ENCODE measurements at places on chromosomes 1 and 21. TPM values are rescaled to one million over a fixed set of nuclear protein-coding genes. Genes with fewer than 3 reads are reported as not detected.

Gene SHE
- total RNA-seq, result not detected

Gene RIPK4
- total RNA-seq, result 0.26 TPM

- DNase-seq, result no peak
Measured at GRCh38 chr1:228022571-228023293, 15.9 kb downstream of the WNT3A start.

Gene OR2L8
- 0.69 TPM for total RNA-seq

GRCh38 chr1:172883844-172884243 is 166.9 kb downstream of the TNFSF18 start:
- DNase-seq, result no peak

DNA sequence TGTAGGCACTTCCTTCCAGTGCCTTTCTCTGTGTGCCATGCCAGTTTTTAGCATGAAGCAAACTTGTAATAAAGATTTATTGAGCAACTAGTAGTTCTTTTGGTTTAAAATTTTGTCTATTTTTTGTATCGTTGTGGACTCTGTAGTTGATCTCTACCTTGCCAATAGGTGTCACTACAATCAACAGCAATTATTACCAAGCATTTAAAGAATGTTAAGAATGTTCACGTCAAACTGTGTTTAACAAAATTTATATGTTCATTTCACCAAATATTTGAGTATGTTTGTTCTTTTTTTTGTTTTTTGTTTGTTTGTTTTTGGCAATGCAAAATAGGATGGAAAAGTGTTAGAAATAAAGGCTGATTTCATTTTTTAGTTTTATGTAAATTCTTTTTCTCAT is 208.1 kb downstream of the PATJ start:
- no peak for DNase-seq

DNA sequence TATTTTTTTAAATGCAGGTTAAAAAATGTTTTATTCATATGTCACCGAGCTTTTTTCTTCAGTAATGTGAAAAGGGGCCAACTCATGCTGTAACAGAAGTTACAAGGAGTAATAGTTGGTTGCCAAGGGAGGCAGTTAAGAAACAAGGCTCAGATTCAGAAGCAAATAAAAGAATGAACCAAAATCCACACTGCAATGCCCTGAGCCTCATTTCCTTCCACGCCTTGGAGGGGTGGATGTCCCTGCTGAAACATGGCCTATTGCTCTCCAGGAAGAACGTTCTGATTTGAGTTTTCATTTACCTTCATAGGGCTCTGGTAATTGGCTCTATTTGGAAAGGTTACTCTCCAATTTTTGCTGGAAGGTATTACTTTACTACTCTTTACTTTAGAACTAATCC is 24.4 kb downstream of the ALG14 start:
- no peak for DNase-seq

DNA sequence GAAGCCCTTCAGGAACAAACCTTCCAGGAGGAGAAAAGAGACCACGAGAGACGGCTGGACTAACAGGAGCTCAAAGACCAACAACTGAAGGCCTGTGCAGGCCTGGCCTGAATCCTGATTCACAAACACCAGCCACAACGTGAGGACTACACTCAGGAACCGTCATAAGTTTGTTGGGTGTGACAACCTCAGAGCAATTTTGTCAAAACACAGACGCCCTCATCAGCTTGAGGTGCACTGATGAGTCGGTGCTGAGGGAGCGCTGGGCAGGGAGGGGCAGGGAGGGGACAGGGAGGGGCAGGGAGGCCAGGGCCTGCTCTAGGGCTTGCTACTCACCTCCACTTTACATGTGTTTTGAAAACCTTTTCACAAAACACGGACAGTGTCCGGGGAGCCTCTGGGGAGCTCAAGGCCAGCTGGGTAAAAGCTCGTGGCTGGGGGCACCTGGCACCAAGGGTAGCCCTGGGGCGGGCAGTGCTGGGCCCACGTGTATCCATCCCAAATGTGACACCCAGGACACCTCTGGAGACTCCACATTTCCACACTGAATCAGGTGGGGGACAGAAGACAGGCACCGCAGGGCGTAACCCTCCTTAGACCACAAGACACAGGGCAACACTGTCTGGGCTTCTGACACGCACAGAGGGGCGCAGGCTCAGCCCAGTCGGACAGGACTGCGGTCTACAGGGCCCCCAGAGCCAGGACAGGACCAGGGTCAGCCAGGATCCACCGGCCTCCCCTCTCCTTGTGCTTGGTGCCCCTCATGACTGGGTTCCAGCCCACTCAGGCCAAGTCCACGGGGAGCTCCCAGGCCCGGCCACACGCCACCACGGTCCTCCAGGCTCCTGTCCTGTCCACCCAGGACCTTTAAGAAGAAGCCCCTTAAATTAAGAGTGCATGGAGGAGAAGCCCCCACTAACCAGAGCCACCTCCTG is 16.5 kb downstream of the LSS start:
- no peak for DNase-seq

DNA sequence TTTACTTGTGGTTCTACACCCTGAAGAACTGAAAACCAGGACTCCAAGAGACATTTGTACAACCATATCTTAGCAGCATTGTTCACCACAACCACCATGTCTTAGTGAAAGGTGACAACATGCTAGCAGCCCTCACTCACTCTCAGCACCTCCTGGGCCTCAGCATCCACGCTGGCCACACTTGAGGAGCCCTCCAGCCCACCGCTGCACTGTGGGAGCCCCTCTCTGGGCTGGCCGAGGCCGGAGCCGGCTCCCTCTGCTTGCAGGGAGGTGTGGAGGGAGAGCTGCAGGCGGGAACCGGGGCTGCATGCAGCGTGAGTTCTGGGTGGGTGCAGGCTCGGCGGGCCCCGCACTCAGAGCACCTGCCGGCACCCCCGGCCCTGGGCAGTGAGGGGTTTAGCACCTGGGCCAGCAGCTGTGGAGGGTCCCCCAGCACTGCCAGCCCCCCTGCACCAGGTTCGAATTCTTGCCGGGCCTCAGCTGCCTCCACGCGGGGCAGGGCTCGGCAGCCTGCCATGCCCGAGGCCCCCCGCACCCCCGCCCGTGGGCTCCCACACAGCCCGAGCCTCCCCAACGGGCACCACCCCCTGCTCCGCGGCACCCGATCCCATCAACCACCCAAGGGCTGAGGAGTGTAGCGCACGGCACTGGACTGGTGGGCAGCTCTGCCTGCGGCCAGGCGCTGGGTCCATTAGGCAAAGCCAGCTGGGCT is 9.2 kb downstream of the C1orf159 start:
- no peak for DNase-seq

DNA sequence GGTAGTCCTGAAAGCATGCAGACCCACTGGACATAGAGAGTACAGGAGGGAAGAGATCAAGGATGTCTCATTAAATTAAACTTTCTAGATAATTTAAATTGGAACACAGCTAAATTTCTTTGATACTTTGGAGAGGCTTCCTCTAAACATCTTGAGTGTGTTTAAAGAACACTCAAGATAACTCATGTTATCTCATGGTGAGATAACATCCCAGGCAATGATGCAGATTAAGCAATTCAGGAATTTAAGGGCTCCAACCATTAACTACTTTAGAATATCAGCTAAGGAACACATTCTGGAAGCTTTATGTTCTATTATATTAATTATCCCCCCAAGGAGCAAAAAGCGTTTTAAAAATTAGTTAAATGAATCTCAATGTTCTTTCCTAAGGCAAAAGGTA is 289.2 kb upstream of the RUNX1 start:
- DNase-seq, result no peak

Gene WNT3A
- total RNA-seq, result not detected

DNA sequence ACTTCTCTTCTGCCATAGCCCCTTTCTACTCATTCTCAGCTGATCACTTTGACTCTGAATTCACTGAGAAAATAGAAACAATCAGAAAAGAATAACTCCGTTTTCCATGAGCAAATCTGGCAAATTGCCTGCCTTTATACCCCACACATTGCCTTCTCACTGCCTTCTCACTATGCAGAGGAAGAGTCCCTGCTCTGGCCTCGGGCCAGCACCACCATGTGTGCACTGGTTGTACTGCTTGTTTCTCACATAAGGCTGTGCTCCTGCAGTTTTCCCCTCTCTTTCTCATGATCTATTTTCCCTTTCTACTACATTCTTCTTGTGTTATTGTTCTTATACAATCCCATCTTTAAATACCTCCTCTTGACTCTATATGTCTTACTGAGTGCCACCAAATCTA is 2.3 kb upstream of the HMGCS2 start:
- DNase-seq, result no peak

DNA sequence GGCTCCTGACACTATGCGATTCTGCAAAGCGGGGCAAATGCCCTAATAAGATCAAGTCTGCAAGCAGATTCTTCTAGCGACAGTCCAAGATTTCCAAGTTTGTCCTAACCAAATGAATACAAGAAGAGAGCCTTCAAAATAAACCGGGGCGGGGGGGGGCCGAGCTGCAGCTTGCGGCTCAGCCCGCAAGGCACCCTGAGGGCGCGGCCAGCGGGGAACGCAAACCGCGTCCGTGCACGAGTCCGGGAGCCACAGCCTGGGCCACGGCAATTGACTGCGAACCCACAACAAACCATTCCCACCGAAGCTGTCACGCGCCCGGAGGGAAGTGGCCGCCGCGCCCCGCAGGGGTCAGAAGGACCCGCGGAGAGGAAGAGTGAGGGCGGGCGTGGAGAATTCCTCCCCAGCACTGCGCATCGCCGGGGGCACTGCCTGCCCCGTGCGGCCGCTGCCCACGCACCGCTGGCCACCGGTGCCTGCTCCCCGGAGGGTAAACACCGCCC is 687 bp downstream of the TGFBR3 start:
- DNase-seq, result peak; percentile 16

Gene OR6N1
- total RNA-seq, result not detected

GRCh38 chr1:20180844-20181207 is 5.1 kb upstream of the UBXN10 start:
- DNase-seq, result no peak

Measured in CD4-positive, alpha-beta memory T cell (primary cell).